Right atrium auricular region (tissue), 2 donors: ENCODE measurements at places on chromosomes 16 and 17.

DNA sequence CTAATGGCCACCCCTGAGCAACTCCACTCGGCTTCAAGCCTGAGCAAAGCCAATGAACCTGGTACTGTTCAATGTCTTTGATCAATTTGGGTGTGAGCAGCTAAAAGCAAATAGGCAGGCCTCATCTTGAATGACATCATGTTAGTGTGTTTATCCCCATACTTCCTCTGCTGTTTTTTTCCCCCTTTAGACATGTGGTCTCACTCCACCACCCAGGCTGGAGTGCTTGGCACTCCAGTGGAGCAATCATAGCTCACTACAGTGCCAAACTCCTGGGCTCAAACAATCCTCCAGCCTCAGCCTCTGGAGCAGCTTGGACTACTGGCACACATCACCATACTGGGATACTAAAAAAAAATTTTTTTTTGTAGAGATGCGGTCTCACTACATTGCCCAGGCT, 75.4 kb downstream of the ARHGAP17 start:
- DNase-seq = no peak

- no peak for DNase-seq
Measured at GRCh38 chr16:17231972-17232371, 238.8 kb downstream of the XYLT1 start.

GRCh38 chr17:73971127-73971526, 232.4 kb upstream of the RPL38 start:
- DNase-seq = no peak

- no peak for DNase-seq
Measured at GRCh38 chr17:2909175-2909845, 113.1 kb downstream of the RAP1GAP2 start.

DNA sequence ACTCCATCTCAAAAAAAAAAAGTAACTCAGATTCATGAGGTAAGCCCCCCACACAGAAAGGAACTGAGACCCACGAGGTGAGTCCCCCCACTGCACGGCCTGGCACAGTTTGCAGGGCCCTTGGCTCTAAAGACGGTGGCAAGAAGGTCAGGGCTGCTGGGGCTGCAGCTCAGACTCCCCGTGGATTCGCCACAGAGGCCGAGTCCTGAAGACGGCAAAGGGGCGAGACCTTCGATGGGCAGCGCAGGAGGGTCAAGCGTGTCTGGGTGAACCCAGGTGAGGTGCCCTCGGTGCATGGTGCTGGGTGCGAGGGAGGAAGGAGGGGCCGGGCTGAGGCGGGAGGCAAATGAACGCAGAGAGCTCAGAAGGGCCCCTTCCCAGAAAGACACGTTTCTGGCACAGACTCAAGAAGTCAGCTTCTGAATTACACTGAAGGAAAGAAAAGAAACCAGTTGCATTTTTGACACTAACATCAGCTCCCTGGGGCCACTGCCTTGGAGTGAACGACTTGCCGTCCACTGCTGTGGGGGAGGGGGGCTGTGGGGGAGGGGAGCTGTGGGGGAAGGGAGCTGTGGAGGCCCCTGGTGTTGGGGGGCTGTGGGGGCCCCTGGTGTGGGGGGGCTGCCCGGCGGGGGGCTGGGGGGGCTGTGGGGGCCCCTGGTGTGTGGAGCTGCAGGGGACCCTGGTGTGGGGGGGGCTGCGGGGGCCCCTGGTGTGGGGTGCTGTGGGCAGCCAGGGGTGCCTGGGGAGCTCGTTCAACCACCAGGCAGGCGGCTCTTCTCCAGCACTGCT, 69.8 kb upstream of the METRNL start:
- DNase-seq = no peak
